ENCODE measurements at places on chromosomes 12 and 14. TPM values are rescaled to one million over a fixed set of nuclear protein-coding genes. Genes with fewer than 3 reads are reported as not detected.

DNA sequence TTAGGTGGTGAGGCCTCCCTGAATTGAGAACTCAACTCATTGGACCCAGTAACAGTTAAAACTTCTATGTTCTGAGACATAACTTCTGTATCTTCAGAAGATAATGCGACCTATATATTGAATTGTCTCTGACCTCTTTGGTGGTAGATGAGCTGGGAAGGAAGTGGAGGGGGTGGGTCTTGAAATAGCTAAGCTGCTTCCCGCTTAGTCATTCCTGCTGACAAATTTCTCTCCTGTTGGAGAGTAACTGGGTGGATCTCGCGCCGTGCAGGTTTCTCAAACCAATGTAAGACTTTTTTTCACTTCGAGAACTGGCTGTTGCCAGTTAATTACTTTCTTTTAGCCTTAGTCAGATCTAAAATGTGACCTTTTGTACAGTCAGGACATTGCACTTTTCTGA is 100.8 kb downstream of the PPHLN1 start:
- no peak for DNase-seq

DNA sequence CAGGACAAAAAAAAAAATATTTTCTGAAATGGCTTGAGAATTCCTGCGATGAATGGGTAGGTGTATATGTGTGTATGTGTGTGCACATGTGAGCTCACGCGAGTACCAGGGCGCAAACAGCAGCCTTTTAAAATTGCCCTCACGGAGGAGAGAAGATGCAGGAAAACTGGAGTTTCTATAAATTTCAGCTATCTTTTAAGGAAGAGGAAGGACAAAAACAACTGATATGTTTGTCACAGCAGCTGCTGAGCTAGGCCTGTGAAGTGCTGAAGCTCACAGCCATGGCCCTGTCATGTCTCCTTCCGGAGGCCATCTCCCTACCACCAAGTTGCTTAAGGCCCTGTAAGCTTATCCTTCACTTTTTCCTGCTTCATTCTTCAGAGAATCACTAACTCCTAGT is 40.8 kb downstream of the DUSP16 start:
- DNase-seq: no peak

GRCh38 chr14:60575008-60575407 is 66.1 kb downstream of the SIX6 start:
- no peak for DNase-seq

DNA sequence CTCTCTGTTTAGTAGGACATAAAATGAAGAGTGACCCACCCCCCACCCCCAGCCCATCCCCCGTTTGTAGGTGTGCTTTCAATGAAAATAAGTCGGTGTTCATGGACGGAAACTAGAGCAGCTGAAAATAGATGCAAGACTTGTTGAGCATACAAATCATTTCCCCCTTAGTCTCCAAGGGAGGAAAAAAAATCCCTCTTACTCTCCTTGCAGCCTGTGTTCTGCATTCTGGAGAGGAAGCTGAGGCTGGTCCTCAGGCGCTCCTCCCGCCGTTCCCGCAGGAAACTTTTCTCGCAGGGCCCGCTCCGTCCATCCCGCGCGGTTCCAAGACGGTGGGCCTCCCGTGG is 259.0 kb upstream of the E2F7 start:
- DNase-seq: no peak

DNA sequence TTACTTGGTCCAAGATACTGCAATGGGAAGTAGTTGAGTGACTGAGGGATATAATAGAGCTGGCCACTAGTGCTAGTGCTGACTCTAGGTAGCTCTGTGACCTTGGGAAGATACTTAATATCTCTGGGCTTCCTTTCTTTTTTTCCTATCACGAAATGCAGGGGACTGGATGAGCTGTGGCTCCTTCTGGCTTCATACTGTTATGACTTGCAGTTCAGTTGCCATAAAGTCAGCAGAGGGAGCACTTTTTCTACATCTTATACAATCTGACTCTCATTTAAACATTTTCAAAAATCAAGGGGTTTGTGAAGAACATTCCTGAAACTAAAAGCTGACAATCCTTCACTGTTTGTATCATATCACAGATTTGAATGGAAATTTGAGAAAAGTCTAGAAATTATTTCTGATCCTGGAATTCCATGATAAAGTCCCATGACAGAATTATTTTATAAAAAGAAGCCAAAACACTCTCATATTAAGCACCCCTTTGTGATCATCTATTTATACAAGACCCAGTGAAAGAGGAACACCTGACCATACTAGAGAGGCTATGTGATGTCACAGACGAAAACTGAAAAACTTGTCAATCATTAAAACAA is 5.3 kb downstream of the BHLHE41 start:
- no peak for DNase-seq

DNA sequence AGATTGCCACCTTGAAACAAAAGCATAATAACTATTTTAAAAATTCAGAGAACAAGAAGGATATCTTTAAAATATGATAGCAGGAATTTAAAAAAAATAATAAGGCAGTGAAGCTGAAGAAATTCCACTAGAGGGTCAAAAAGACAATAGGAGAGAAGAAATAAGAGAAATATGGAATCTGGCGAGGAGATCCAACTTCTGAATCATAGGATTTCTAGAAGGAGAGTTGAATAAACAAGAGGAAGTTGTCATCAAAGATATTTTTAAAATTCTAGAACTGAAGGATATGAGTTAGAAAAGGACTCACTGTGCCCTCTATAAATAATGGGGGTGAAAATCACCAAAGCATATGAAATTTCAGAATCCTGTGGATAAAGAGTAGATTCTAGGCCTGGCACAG is 26.8 kb upstream of the TOMM20L start:
- no peak for DNase-seq

GRCh38 chr12:53224061-53224896 is 7.7 kb downstream of the RARG start:
- DNase-seq: peak; percentile 26

GRCh38 chr14:90061685-90062126 is at the start of gene KCNK13:
Gene KCNK13, plus strand, starts transcription at chr14:90061994. Its CDS starts 212 bp downstream, at chr14:90062206.
- no peak for DNase-seq

DNA sequence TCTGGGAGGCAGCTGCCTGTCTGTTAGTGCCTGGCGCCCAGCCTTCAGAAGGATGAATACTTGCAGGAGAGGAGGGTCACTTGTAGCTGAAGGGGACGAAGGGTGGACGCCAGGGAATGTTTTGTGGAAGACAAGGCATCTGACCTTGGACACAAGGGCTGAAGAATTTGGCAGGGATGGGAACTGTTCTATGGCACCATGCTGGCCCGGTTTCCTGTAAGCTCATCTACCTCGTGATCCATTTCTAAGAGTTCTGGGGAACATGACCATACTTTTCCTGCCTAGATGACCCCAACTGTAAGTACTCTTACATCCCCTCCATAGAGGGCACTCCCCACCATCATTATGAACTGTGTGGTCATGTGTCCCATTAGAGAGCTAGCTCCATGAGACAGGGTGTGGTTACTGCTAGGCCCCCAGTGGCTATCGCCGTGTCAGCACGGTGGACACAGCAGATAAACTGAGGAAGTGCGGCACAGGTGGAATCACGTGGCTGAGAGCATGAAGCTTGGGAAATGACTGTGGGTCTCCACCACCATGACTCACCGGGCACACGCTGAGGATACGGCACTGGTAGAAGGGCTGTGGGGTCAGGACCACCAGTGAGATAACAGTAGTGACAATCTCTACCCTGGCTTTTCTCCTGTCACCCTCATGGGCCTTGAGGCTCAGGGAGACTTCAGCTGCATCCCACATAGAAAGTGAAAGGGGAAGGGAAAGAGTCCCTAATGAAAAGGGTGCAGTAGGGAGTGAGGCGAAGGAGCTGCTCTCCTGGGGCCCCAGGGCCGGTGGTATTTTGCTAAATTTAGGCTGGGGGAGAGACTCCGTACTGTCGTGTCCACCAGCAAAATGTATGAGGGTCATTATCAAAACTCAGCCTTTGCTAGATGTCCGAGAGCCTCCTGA is 252.6 kb downstream of the FOXN3 start:
- DNase-seq: no peak

- DNase-seq: no peak
Measured at GRCh38 chr12:11969437-11970154, 101.1 kb upstream of the BCL2L14 start.

- peak; percentile 52 for DNase-seq
Measured at GRCh38 chr14:91388551-91388975, 29.1 kb downstream of the CCDC88C start.

GRCh38 chr12:117453961-117454360 is 92.5 kb upstream of the NOS1 start:
- no peak for DNase-seq

GRCh38 chr12:2336409-2336829 is 283.6 kb downstream of the CACNA1C start:
- DNase-seq: peak; percentile 76

- DNase-seq: no peak
Measured at GRCh38 chr12:114562654-114563053, 121.3 kb downstream of the TBX3 start.

- DNase-seq: no peak
Measured at GRCh38 chr12:121630791-121631355, 4.5 kb downstream of the ORAI1 start.

Gene PKP2
- total RNA-seq: 1.4 TPM

Gene CLEC6A
- not detected for total RNA-seq

Gene PRB2
- total RNA-seq: not detected

Gene OTOGL
- 0.62 TPM for total RNA-seq

Gene ATL1
- total RNA-seq: 9.2 TPM

Gene SVOP
- total RNA-seq: not detected

Gene DPPA3
- total RNA-seq: not detected

Measured in aorta (tissue), 5 donors.